ENCODE measurements at places on chromosomes 2 and 18.

DNA sequence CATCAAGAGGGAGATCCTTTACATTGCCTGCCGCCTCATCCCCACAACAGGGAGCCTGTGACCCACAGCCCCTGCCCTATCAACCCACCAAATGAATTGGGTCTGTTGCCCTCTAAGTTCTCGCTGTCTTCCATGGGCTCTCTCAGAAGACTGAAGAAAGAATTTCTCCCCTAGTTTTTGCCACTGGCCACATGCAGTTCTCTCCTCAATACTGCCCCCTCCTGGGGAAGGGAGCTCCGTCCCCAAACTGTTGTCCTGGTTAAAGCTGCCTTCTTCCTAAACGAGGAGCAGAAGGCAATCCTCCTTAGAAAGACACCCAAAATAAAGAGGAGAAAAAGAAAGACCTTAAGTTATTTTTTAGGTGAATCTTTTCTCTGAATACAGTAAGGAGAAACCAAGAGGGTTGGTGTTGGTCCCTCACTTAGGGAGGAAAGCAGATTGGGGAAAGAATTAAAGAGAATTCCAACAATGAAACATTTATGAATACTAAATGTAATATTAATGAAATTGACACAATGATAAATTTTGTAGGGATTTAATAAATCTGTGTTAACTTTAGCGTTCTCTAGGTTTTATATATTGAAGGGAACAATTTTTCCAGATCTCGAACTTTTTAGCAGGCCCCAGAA, 31.1 kb upstream of the SATB2 start:
- DNase-seq = no peak

DNA sequence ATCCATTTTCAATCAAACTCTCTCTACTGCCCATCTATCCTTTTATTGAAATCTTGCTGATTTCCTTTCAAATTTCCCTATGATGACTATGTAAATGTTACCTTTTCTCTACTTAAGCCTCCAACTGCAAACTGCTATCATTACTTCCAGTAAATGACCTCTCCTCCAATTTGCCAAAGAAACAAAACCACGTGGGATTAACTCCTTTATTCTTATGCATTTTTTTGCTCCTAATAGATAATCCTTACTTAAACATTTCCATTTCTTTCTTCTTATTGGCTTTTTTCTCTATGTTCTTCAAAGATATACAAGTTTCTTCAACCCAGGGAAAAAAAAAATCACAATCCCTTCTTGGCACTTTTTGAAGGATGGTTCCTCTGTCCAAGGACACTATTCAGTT, 61.2 kb downstream of the CCDC88A start:
- no peak for DNase-seq

DNA sequence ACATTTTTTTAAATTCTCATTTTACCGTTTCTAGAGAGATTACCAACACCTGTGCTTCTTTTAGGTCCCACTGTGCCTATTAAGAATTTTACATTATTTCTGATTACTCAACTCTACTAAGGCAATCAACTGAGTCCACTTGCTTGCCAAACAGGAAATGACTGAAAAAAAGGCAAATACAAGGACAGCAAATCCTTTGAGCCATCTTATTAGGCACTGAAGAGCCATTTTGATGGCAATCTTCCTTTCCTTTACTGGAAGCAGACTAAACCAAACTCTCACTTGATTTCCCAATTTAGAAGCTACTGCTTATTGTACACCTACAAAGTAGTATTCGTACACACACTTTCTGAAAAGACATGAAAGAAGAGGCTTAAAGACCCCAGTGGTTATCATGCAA, 121.4 kb upstream of the COL3A1 start:
- DNase-seq = no peak

DNA sequence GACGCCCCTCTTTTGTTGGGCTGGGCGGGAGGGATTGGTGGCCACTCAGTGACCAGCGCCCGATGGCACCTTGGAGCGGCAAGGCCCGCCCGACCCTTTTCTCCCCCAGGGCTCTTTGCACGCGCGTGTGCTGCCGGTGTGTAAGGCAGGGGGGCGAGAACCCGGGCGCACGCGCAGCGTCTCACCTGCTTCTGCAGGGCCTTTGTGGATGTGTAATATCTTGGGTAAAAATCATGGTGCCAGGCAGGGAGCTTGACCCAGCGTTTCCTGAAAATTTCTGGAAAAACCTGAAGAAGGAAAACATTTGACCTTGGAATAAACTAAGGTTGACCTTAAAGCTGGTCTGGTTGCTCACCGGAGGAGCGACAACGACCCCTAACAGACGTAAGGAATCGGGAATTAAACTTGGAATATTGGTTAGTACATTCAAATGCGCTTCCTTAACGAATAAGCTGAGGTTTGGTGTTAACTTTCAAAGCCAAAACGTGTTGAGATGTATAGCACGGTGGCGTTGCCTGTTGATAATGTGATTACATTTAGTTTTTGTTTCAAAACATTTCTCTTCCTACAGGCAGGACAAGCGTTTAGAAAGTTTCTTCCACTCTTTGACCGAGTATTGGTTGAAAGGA, 438 bp downstream of the HSPE1 start:
- no peak for DNase-seq

GRCh38 chr18:55252053-55252675, 292.9 kb upstream of the CCDC68 start:
- no peak for DNase-seq

GRCh38 chr2:181231886-181232621, 225.1 kb upstream of the ITGA4 start:
- no peak for DNase-seq

DNA sequence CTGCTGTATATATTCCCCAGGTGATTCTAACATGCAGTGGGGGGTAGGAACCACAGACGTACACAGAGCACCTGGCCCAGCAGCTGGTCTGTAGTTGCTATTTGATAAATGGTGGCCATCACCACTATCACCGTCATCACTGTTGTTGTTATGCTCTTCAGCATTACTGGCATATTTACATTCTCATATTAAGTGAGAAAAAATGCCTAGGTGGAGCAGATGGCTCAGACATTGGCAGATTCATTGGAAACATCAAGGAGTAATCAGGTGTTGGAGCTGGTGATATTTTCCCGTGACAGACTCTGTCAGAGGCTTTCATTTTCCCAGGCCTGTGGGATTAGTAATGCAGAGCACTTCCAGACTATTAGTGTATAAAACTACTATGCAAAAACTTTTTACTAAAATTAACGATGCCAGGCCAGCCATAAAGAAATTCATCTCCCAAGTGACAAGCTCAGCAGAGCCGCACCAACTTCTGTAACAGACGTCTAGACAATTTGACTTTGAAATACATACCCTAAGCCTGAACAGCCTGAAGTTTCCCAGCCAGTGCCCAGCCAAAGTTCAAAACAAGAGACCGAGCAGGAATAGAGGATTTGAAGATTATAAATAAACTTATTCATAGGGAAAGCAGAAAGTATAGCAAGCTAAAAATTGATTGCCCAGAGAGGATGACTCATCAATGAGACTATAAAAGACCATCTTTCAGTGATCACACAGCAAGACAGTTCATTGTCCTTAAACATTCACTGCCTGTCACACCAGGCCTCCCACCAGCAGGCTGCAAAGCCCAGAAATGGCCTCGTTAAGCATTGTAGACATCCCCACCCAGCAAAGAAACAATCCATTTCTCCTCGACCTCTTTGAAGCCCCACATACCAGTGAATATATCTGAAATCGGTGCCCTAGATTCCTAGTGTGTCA, 247.4 kb upstream of the CHAC2 start:
- no peak for DNase-seq

DNA sequence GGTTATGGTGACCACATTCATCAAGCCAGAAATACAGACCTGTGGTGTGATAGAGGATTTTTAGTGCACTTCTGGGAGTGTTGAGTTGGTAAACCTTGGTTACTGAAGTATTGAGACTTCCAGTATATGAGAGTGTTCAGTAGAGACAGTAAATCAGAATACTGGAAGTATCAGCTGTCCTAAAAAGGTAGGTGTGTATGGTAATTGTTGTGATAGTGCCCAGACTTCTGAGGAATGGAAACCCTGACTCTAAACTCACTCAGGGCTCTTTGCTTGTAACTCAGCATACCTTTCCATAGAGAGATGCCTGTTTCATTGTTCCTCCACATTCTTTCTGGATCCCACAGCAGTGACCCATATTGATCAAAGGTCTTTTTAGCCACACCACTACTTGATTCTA, 217.1 kb downstream of the SETBP1 start:
- no peak for DNase-seq

DNA sequence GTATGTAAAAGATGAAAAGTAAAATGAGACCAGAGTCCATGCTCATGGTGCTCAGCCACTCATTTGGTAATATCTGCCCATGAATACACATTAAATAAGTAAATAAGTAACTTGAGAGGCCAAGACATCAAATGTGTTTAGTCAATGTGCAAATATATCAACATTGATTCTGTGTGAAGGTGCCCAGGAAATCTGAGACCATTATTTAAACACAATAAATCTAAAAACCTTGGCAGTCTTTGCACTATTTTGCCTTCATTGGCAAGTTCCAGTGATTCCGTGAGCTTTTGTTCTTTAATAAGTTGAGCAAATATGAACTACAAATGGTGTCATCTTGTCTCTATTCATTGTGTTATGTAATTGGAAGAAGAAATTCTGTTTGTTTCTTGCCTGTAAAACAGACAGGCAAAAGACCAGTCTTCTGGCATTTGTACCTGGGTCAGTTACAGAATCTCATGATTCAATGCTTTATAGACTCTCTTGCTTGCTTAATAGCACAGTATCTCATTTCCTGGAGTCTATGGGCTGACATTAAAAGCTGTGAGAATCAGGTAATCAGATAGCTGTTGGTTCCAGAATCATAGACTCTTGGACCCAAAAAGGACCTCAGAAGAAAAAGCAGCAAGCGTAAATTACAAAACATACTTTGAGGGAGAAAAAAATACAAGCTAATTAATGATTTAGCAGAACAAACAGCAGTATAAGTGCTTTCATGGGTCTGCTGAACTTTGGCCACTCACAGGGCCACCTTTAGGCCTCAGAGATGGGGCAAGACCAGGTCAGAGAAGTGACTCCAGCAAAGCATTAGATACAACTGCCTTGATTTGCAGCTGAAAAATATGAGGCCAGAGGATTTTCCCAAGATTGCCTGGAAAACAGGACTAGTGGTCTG, 20.0 kb upstream of the SERPINB3 start:
- no peak for DNase-seq

- DNase-seq = no peak
Measured at GRCh38 chr2:181784556-181784955, 104.2 kb upstream of the NEUROD1 start.

DNA sequence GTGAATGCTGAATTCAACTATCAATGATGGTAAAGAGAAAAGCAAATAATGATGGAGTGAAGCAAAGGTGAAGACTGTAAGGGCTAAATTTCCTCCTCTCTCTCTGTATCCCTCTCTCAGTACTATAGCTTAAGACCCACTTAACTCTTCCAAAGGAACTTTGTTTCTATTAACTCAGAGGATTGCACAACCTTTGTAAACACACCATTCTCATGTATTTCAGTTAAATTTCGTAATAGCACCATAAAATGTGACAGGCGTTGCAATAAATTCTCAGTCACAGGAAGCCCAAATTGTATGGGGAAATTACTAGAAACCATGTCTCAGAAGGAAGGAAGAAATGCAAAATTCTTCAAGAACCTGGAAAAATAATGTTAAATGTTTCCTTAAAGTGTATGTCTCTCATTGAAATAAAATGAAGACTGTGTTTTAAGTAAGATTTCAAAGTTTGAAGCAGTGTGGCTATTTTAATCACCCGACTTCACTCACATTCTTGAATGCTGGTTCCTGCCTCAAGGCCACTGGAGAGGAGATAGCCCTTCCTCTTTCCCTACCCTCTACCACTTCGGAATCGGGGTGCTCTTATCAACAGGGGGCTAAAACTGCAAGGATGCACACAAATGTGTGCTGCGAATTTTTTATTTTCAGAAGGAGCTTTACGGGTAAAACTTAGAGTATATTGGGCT, 112.1 kb downstream of the FTCDNL1 start:
- no peak for DNase-seq

DNA sequence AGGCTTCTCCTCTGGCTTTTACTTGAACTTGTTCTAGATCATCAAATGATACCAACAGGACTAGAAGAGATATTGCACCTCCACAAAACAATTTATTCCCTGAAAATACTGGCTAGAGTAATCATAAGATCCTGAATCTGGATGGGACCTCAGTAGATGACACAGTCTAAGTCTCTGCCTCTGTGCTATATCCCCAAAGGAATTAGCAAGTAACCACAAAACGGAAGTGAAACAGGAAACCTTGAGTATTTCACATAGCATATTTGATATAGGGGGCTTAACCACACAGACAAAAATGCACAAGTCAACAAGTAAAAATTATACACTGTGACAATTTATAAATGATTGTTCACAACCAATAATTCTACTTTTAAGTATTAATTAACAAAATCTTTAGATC, 456.9 kb upstream of the TNP1 start:
- no peak for DNase-seq

- no peak for DNase-seq
Measured at GRCh38 chr18:7272311-7273049, 41.6 kb downstream of the LRRC30 start.

DNA sequence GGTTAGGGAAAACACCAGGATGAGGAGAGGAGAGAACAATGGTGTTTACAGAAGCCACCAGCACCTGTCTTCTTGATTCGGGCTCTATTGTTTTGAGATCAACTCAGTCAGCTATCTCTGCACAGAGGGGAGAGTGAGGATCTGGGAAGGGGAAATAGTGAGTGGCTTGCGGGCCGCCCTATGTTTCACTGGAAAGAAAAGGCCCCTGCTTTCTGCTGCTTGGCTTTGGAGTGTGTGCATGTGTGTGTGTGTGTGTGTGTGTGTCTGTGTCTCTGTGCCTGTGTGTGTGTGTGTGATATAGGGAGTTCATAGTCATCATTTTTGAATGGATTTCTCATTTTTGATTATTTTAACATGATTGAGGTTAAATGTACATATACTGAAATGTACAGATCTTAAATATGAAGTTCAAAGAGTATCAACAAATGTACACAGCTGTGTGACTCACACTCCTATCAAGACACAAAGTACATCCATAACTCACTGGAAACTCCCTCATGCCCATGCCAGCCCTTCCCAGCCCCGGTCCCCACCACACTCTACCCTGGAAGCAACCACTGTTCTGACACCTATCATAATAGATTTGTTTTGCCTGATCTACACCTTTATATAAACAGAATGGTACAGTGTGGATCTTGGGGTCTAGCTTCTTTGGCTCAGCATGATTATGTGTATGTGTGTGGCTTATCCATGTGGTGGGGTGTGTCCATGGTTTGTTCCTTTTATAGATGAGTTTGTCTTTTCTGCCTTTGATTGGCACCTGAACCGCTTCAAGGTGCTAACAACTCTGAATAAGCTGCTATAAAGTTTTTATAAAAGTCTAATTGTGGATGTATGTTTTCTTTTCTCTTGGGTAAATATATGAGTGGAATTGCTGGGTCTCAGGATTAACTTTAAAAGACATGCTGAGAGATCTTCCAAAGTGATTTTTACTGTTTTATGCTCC, 258.3 kb downstream of the SETBP1 start:
- no peak for DNase-seq

Measured in GOT3 (cell line).